ENCODE measurements at places on chromosomes 2 and 18.

DNA sequence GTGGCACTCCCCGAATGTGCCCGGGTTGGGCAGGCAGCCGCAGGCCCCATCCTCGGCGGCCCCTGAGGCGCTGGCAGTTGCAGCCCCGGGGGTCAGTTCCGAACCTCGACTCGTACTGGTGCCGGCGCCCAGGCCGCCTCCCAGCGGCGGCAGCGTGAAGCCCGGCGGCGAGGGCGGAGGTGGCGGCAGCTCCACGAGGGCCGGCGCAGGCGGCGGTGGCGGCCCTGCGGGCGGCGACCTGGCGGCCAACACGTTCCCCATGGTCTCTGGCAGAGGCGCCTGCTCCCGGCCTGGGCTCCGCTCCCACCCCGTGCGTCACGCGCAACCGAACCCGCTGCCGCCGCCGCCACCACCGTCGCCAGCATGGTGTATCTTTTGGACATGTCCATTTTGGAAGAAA lies 196.3 kb downstream of the CCDC74A start:
- no peak for DNase-seq

DNA sequence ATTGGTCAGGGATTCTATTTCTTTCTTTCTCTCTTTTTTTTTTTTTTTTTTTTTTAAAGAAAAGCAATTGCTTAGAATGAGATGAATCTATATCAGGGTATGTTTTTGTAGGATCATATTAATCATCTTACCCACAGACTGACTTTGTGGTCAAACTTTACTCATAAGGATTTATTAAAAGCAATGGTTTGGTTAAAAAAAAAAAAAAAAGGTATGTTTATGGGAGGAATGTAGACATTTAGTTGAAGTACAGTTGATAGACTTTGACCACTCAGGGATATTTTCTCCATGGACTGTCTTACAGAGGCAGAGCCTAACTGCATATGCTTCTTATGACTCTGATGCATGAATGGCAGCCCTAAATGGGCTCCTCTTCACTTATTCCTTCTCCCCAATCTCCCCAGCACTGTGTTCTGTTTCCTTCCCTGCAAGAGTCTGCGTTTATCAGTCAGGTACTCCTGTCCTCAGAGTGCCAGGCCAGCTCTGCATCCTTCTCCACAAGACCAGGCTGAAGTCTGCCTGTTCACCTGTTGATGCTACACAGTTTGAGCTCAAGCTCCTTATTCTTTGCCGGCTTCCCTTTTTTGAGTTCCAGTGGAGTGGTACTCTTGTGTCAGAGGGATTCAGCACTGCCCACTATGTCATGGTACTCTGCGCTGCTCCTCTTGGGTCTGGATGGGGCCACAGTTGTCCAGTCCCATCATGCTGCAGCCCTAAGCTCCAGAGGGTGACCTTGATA lies 24.3 kb downstream of the CRIM1 start:
- DNase-seq = no peak

GRCh38 chr2:24434541-24434940 lies 56.5 kb upstream of the NCOA1 start:
- no peak for DNase-seq

DNA sequence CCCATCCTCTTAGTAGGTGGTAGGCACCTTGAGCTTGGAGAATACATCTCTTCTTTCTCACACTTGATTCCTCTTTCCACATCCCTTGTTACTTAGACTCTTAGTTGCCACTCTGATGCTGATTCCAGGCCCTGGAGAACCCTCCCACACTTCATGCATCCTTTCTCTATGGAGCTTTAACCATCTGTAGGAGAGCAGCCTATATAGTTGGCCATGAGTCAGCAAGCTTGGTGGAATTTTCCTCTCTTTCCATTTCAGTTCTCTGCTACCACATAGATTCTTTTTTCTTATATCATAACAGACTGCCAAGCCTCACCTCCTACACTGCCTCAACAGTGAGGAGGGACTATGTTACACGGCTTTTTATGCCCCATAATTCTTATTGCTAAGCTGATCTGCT lies 851.6 kb upstream of the CDH2 start:
- no peak for DNase-seq

DNA sequence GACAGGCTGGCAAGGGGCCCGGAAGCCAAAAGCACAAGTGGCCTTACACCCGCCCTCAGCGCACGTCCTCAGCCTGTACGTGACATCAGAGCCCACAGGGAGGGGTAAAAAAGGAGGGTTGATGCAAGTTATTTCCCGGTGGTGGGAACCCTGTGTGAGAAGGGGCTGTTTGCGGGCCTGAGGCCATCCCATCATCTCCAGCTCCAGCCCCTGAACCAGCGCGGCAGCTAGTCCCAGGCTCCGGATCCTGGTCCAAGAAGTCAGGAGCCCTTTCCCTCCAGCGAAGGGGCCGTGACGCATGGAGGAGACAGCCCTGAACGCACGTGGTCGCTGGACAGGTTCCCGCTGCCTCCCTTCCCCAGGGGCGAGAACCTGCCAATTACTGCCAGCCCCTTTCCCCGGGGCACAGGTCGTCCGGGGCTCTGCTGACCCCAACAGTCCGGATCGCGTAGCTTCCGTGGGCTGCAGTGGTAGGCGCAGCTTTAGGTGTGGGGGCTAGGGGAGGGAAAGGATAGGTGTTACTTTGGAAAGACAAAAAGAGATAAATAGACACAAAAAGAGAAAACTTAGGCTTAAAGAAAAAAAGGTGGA lies 1.3 kb upstream of the LRP2 start:
- no peak for DNase-seq
